ENCODE measurements at places on chromosomes 3 and 15. TPM values are rescaled to one million over a fixed set of nuclear protein-coding genes. Genes with fewer than 3 reads are reported as not detected.
A peak's percentile ranks its signal among the peaks of the same experiment; 100 is the strongest.

DNA sequence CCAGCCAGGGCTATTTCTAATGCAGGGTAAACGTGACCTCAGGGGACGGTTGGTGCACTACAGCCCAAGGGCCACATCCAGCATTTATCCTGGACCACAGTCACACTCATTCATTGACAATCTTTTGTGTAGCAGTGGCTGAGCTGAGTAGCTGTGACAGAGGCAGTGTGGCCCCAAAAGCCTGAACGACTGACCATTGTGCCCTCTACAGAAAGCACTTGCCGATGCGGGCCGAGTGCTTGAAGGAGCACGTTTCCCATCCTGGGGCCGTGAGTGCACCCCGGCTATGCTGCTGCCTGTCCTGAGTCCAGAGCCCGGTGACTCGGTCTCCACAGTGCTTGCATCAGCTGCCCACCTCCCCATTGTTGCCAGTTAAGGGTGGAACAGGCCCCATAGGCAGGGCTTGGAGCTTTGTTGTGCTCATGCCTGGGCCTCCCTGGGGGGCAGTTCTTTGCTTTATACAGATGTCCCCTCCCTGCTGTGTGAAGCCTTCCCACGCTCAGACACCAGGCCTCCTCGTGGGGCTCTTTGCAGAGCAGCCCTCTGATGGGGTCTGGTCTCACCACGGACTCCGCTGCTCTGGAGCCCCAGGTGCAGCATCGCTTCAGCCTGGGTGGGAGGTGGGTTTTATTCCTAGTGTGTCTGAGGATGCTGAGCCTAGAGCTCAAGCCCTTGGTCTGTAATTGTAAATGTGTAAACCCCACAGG, 13.0 kb upstream of the SNRPA1 start:
- peak; percentile 15 for DNase-seq

- no peak for DNase-seq
Measured at GRCh38 chr3:167705840-167706239, 28.9 kb downstream of the PDCD10 start.

- no peak for DNase-seq
Measured at GRCh38 chr3:151379083-151379734, 5.3 kb downstream of the P2RY12 start.

HRG gene
- total RNA-seq = not detected

TM6SF1 gene
- 7.5 TPM for total RNA-seq

Data from upper lobe of left lung (tissue), 6 donors.